ENCODE measurements at places on chromosomes 3 and 15.

DNA sequence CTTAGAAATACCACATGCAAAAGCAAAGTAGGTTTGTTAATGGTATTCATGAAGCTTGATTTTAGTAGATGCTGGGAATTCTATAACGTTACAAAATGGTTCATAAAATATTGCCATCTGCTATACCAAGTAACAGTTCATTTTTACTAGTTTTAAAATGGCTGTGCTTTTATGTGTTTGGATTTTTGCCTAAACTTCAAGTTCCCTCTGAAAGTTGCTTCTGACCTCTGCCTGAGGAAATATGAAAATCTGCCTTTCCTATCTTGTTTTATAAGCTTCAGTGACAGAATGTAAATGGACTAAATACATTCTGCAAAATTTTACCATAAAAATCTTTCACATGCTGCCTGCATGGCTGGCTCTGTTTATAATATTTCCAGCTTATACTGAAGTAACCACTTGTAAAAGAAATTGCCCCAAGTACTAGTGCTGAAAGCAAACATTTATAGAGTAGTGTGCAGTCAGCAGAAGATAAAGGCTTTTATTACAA is 560.7 kb upstream of the ROBO2 start:
- no peak for DNase-seq

- DNase-seq = no peak
Measured at GRCh38 chr3:55818485-55818884, 331.4 kb upstream of the WNT5A start.

DNA sequence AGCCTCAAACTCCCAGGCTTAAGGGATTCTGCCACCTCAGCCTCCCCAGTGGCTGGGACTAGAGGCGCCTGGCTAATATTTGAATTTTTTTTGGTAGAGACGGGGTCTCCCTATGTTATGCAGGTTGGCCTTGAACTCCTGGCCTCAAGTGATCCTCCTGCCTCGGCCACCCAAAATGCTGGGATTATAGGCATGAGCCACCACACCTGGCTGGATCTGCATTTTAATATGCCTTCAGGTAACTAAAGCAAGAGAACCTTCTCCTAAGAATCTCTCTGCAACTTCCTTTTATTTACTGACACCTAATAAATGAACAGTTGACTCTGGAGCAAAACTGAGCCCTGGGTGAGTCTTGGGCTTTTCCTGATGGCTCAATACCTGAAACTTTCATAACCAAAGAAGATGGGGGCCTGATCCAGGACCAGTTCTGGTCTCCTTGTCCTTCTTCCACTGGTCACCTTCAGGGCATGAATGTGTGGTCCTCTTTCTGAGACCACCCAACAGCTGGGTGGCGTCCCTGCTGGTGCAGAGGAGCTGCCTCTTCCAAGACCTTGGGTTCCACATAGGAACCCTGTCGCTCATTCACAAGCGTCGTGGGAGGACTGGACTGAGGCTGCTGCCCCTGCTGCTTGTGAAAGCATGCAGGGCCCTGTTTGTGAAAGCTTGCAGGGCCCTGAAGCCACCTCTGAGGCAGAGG is 28.2 kb downstream of the CCR9 start:
- DNase-seq = no peak

DNA sequence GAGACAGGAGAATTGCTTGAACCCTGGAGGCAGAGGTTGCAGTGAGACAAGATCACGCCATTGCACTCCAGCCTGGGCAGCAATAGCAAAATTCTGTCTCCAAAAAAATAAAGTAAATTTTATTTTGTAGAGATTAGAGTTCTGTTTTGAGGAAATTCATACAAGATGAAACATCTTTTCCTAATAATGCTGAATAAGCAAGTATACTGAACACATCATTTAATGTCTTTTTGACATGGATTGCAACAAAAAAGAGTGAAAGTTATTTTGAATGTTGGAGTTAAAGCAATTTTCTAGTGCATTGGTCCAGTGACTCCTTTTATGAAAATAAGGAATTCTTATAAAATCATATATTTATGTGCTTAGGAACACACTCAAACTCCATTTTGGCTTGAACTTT is 20.5 kb downstream of the LCTL start:
- DNase-seq = no peak

- no peak for DNase-seq
Measured at GRCh38 chr15:25619076-25619475, 180.3 kb upstream of the UBE3A start.

DNA sequence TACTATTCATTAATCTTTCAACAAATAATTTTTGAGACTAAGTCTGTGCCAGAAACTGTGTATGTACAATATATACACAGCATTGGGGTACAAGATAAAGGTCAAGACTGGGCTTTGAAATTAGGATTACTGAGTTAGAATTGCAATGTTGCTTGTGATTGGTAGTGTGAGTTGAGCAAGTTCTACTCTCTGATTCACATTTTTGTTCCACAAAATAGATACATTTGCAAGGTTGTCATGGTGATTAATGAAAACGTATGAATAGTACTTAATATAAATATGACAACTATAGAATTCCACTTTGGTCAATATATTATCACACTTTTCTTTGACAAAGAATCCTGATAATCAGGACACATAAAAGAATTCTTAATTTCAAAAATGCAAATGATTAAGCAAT is 314.6 kb downstream of the GBE1 start:
- DNase-seq = no peak

DNA sequence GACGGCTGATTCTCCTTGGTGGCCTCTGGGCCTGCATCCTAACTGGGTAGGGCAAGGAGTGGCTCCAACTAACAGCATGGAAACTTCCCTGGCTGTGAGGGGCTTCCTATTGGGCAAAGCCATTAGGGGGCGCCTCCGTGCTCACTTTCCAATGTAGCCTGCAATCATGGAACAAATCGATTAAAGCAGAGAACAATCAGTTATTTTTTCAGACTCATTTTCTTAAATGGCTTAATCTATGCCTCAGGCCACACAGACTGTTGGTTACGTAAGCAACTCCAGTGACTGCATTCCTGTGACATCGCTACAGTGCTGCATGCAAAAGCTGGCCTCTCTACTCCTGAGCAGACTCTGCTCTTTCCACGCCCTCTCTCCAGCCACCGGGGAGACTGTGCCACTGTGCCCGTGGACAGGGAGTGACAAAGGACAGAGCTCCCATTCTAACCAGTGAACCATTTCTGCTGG is 278.9 kb downstream of the KLF13 start:
- DNase-seq = no peak

- DNase-seq = no peak
Measured at GRCh38 chr3:172447611-172448579, at the start of gene GHSR. TSS of gene GHSR (minus strand) at chr3:172448456. CDS start at chr3:172448413, 43 bp downstream.

DNA sequence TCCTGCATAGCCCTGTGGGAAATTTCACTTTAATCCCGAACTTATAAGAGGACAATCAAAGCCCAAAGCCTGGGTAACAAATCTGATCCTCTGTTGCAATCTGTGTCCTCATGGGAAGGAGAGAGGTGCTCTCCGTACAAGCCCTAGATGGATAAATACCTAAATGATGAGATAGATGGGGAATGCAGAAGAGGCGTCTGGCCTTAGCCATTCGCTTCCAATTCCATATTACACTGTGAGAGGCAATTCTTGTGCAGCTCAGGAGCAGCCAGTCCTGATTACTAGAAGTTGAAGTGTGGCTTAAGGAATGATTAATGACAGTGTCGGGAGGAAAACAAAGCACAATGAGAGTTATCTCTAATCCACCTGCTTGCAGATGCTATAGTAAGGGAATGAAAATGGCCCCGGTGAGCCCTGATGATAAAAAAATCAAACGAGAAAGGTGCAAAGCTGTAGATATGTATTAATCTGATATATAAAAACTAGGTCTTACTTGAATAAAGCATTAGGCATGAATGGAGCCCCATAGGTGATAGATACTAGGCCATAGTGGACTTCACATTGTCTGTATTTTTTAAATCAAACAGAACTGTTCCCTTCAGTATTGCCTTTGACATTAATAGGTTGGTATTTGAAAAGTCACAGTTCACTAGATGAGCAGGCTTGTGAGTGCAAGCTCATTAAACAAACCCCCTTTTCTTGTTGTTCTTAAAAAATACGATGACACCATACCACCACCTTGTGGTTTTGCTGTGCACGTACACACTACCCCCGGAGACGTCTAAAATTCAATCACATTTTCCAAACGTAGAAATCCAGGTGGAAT is 54.2 kb upstream of the TMCO5A start:
- peak; percentile 16 for DNase-seq

DNA sequence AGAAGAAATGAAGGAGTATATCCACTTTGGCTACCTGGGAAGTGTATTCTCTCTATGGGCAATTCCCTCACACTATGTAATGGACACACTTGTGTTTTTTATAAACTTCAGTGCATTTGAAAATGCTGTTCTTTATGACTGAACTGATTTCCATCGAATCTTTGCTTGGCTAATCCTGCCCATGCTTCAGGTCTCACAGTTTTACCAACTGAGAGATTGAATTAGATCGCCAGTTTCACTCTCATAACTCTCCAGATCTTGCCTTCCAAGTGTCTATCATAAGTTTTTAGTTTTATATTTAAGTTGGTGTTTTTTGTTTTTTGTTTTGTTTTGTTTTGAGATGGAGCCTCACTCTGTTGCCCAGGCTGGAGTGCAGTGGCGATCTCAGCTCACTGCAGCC is 73.5 kb upstream of the MBNL1 start:
- DNase-seq = no peak

- DNase-seq = peak; percentile 58
Measured at GRCh38 chr3:23501201-23501802, 298.2 kb downstream of the UBE2E2 start.

GRCh38 chr3:144864646-144865045 is 893.0 kb downstream of the DIPK2A start:
- peak; percentile 71 for DNase-seq

DNA sequence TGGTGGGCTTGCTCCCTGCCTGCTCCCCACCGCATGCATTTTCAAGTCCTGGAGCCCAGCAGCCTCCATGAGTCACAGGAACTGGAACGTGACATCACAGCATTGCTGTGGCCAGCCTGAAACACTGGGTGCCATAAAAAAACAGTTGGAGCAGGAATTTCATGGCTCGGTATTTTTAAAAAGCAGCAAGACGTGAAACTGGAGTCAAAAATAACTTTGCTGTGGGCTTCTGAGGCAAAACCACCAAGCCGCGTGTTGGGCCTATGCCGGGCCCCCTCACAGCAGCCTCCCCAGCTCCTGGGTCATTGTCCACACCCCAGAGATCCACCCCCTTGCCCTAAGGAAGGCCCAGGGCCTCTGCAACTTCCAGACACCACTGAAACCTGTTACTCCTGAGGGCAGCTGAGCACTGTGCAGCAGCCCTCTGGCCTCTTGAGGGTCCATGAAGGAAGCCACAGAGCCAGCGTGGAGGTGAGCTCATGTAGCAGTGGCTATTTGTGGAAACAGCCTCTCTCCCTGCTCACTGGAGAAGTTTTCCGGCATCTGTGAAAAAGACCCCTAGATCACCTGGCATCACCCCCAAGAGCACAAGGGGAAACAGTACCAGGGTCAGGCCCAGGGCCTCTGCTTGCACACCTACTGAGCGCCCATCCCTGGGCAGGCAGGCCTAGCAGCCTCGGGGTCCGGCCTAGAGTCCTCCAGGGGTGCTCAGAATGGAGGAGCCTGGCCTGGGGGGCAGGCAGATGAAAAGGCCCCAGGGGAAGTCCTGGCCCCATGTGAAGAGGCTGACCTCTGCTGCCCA is 34.0 kb upstream of the DUSP7 start:
- DNase-seq = peak; percentile 54

DNA sequence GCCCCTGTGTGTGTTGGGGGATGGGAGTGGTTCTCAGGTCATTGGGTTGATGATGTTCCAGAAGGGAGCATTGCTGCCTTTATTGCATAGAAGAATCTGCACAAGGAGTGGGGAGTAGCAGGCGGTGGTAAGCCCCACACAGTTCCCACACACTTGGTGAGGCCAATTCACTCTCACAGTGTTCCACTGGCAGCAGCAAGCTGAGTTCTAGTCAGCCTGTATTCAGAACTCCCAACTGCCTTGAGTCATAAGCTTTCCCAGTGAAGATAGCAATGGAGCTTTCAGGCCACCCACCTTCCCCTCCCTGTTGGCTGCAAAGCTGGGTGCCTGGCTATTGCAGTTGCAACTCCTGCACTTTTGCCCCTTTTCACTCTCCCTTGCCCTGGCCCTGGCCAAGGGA is 181.1 kb upstream of the RBMS3 start:
- no peak for DNase-seq

DNA sequence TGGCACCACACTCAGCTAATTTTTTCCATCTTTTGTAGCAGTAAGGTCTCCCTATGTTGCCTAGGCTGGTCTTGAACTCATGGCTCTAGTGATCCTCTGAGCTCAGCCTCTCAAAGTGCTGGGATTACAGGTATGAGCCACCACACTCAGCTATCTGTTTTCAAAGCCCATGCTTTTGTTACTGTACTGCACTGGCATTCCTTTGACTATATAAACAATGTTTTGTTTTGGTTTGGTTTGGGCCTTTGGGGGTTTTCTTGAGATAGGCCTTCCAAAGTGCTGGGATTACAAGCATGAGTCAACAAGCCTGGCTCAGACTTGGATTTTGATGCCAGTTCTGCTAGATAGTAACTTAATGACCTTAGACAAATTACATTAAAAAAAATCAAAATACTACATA is 89.7 kb upstream of the GK5 start:
- DNase-seq = peak; percentile 53

- DNase-seq = no peak
Measured at GRCh38 chr15:90219421-90220141, 14.2 kb downstream of the CIB1 start.

GRCh38 chr3:23805633-23806533 is at the start of gene UBE2E1:
TSS of gene UBE2E1 (plus strand) at chr3:23805955. CDS start at chr3:23807270, 1,315 bp downstream.
- peak; percentile 54 for DNase-seq

DNA sequence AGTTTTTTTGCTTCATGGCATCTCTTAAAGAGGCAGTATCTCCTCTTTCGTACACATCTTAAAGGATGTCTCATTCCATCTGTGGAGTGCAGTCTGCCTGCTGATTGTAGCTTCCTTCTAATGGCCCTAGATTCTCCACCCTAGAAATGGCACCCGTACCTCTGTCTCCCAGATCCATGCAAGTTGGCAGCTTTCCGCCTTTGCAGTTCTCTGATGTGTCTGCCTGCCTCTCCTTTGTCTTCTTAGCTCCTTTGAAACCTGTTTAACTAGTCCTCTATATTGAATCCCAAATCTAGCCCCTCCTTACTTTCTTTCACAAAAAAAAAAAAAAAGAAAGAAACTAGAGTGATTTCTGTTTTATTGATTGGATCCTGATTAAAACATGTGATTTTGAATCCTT is 1025.0 kb downstream of the ZPLD1 start:
- DNase-seq = no peak

DNA sequence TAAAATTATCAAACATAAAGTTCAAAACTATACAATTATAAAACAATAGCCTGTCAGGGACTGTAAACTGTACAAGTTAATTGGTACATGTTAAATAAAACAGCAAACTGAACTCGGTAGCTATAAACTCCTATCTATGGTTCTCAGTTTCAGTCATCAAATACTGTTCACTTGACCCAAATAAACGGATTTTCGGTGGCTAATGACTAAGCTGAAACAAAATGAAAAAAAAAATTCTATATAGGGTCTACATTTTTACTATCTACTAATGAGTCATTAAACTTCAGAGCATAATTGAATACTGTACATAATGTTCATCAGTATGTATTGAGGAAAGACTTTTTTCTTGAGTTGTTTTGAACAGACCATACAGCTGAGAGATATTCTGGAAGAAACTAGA is 6.6 kb downstream of the PROK2 start:
- no peak for DNase-seq
